ENCODE measurements at places on chromosomes 6 and 20.

- H3K27me3 ChIP-seq = peaks cover 5% of the 10 kb centered on the region
- H3K27ac ChIP-seq = no peak overlapping the region
- H3K4me1 ChIP-seq = peaks cover 6% of the 10 kb centered on the region
- no peak for DNase-seq
- no peak overlapping the region for H3K4me3 ChIP-seq
Measured at GRCh38 chr20:4638826-4639225, 82.9 kb upstream of the PRND start.

GRCh38 chr6:89689732-89690131, 51.2 kb upstream of the LYRM2 start:
- no peak for DNase-seq
- H3K27ac ChIP-seq = peak overlapping the region; percentile 8
- H3K27me3 ChIP-seq = no peaks in the 10 kb centered on the region
- no peak overlapping the region for H3K4me3 ChIP-seq
- peaks cover 5% of the 10 kb centered on the region for H3K4me1 ChIP-seq

- no peak for DNase-seq
- H3K36me3 ChIP-seq = no peaks in the 10 kb centered on the region
- no peaks in the 10 kb centered on the region for H3K4me1 ChIP-seq
- no peak overlapping the region for H3K4me3 ChIP-seq
Measured at GRCh38 chr20:1898482-1899240, 3.5 kb downstream of the SIRPA start.

- no peak for DNase-seq
- H3K36me3 ChIP-seq = peaks cover 25% of the 10 kb centered on the region
- peak overlapping the region; percentile 17 for H3K27ac ChIP-seq
- peaks cover 22% of the 10 kb centered on the region for H3K4me1 ChIP-seq
- H3K27me3 ChIP-seq = no peaks in the 10 kb centered on the region
Measured at GRCh38 chr6:18214003-18214402, 50.3 kb downstream of the DEK start.

DNA sequence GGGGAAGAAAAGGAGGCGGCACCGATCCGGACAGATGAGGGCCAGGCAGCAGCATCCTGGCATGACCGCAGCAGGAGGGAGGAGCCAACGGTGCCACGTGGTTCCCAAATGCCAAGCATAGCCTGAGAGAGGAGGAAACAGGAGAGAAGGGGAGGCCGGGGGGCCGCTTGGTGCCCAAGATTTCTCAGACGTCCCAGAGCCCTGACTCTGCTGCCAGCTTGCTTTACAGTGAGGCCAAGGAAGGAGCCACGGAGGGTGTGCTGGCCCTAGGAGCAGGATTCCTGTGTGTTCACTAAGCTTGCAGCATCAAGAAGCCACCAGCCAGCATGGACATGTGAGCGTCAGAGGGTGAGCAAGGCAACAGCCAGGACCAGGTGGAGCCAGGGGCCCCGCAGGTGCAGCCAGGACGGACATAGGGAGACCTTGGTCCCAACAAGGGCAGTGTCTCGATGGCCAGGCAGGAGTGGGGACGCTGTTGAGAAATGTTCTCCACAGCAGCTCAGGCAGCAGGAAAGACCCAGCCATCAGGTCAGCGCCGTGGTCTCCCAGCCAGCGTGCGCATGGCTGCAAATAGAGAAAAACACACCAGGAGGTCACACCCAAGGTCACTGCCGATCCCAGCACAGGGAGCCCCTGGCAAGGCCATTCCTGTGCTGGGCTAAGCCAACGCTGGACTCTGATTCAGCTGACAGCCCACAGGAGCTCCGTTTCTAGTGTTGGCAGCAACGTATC, 143.7 kb downstream of the DLL1 start:
- H3K27me3 ChIP-seq = peaks cover 22% of the 10 kb centered on the region
- no peak for DNase-seq

GRCh38 chr6:67231092-67231491, 1404.0 kb upstream of the ADGRB3 start:
- no peak for DNase-seq
- H3K4me1 ChIP-seq = no peaks in the 10 kb centered on the region

DNA sequence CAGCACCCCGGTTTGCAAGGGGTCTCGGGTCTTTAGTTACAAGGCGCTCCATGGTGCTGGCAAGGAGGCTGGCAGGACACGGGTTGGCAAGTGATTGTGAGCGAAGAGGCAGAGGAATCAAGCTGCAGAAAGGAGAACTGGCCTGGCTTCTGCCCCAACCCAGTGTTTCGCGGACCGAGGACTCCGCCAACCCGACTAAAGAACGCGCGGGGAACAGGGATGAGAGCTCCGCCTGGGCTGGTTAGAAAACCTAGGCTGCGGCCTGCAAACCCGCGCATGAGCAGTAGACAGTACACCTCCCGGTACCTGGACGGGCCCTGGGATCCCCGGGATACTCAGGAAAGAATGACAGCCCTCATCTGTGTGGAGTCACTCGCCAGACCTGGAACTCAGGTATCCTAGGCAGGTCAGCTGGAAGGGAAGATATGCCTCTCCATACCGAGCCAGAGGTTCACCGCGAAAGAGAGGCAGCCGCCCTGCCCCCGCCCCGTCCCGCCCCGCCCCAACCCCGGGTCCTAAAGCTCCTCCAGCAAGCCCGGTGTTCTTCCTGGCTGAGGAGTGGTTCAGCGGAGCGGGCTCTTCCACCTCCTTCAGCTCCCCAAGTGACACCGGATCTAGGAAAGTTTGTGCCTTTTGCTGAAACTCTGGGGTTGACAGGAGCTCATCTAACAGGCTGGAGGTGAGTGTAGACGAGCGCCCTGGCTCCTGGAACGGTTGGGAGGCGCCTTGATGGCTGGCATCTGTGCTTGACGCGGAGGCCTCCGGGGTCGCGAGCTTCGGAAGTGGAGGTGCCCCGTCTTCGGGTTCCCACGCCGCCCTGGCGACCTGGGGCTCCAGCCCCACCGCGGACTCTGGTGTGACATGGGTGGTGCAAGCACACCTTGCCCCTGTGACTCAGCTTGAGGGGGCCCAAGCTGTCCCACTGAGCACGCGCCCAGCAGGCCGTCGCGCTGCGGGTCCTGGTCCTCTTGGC, 1847.3 kb upstream of the DEFB115 start:
- H3K36me3 ChIP-seq = peaks cover 3% of the 10 kb centered on the region
- H3K4me1 ChIP-seq = no peaks in the 10 kb centered on the region
- peaks cover 15% of the 10 kb centered on the region for H3K27me3 ChIP-seq
- H3K27ac ChIP-seq = no peak overlapping the region
- DNase-seq = no peak

- no peak for DNase-seq
- no peak overlapping the region for H3K27ac ChIP-seq
- H3K27me3 ChIP-seq = no peaks in the 10 kb centered on the region
- H3K4me1 ChIP-seq = peaks cover 4% of the 10 kb centered on the region
- no peaks in the 10 kb centered on the region for H3K36me3 ChIP-seq
Measured at GRCh38 chr20:5402903-5403531, 86.3 kb upstream of the PROKR2 start.

DNA sequence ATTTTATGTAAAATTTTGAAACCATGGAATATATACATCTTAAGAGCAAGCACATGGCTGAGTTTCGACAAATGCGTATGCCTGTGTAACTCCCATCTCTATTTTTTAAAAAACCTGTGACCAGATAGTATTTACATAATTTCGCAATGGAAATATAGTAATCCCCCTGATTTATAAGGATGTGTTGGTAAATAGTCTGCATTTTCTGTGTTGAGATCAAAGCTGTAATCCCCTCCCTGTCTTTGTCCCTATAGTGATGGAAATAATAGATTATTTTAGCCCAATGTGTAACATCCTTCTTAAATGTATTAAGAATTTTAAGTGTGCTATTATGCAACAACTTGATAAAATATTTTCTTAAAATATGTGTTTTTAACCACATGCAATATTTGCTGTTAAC, 267.3 kb downstream of the CDKAL1 start:
- DNase-seq = no peak
- peaks cover 26% of the 10 kb centered on the region for H3K36me3 ChIP-seq
- no peak overlapping the region for H3K27ac ChIP-seq
- H3K27me3 ChIP-seq = no peaks in the 10 kb centered on the region
- no peaks in the 10 kb centered on the region for H3K4me1 ChIP-seq

DNA sequence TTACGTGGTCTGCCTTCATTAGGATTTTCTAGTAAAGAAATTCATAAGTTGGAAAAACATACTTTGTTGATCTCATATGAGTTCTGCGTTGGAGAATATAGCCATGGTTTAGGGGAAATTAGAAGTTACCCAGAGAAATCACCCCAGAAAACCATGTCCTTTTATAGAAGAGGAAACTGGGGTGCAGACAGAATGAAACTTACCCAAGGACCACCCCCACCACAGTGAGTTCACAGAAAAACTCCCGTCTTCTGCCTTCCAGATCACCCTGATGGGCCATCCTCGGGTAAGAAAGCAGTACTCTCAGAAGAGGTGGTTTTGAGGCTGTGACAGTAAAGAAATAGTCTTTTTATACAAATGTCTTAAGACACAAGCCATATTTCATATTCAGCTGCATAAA, 25.1 kb upstream of the MAFB start:
- DNase-seq = no peak
- H3K4me3 ChIP-seq = no peak overlapping the region
- peaks cover 2% of the 10 kb centered on the region for H3K27me3 ChIP-seq
- H3K27ac ChIP-seq = no peak overlapping the region

DNA sequence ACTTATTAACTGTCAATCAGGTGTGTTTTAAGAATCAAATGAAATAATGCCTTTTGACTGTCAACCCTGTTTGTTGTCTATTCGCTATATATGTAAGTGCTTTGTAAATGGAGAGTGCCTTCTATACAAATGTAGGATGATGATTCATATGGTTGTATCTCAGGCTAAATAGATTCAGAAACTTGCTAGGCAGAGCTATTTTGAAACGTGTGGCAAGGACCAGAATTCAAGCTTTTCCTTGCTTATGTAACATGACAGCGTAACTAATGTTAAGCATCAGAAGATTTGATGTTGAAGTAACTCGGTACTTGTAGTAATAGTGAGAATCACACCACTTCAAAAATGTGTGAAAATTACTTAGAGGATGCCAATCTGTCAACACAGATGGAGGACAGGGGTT, 3.4 kb downstream of the OGFRL1 start:
- H3K36me3 ChIP-seq = peaks cover 11% of the 10 kb centered on the region
- H3K27ac ChIP-seq = no peak overlapping the region
- H3K4me1 ChIP-seq = peaks cover 24% of the 10 kb centered on the region
- no peak overlapping the region for H3K4me3 ChIP-seq
- peaks cover 22% of the 10 kb centered on the region for H3K27me3 ChIP-seq
- DNase-seq = no peak

DNA sequence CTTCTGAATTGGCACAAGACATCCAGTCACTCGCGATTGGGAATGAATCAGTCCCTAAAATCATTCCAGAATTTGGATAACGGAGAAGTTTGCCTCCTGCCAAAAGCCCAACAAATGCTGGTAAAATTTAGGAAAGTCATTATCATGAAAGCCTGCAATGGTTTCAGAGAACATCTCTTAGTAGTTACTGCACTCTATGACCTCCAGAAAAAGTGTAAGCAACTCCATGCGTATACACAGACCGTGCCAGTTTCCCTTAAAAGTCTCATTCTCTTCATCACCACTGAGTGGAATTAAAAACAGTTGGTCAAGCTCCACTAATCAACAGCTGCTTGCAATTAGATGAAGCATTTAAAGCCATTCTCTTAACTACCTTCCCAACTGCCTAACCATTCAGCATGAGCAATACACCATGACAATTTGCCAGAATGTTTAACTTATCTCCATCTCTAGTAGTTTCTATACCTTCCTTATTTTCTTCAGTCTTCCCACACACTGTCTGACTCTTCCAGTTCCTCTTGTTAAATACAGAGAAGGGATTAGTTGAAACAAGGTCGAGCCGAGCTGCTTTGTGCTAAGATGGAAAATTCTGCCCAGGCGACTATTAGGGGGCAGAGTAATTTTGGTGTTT, 183.6 kb upstream of the PRDM1 start:
- peaks cover 3% of the 10 kb centered on the region for H3K36me3 ChIP-seq
- no peak for DNase-seq
- peaks cover 25% of the 10 kb centered on the region for H3K4me1 ChIP-seq
- H3K27ac ChIP-seq = no peak overlapping the region

DNA sequence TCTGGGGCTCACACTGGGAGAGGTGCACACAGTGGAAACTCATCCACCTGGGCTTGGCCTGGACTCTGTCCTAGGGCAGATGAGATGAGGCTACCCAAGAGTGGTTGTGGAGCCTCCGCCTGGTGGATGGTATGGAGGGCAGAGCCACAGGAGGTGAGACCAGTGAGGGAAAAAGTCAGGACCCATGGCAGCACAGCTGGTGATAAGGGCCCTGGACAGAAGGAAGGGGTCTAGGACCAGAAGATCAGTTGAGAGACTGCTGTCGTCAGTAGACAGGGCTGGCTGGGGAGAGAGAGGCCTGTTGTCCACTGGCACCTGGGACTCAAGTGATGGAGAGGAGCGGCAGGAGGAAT, 29.8 kb downstream of the PLCG1 start:
- no peak overlapping the region for H3K4me3 ChIP-seq
- peak overlapping the region; percentile 10 for H3K27ac ChIP-seq
- no peak for DNase-seq
- peaks cover 86% of the 10 kb centered on the region for H3K36me3 ChIP-seq

All from activated T-helper 2 cell treated with anti-CD3 and anti-CD28 coated beads, Interferon-gamma antibody, Interleukin-2, Interleukin-4, amounts not matched to agents 10 μg/mL and 5 μg/mL and 100 μg/mL, durations not matched to agents 14 hours and 24 hours and 36 hours (primary cell).